Fibroblast of villous mesenchyme (primary cell): ENCODE measurements at places on chromosomes 13 and 19. TPM values are rescaled to one million over a fixed set of nuclear protein-coding genes. Genes with fewer than 3 reads are reported as not detected.

- no peak for DNase-seq
These were observed 65.7 kb downstream of the SLITRK5 start for GRCh38 chr13:87736849-87737385.

DNA sequence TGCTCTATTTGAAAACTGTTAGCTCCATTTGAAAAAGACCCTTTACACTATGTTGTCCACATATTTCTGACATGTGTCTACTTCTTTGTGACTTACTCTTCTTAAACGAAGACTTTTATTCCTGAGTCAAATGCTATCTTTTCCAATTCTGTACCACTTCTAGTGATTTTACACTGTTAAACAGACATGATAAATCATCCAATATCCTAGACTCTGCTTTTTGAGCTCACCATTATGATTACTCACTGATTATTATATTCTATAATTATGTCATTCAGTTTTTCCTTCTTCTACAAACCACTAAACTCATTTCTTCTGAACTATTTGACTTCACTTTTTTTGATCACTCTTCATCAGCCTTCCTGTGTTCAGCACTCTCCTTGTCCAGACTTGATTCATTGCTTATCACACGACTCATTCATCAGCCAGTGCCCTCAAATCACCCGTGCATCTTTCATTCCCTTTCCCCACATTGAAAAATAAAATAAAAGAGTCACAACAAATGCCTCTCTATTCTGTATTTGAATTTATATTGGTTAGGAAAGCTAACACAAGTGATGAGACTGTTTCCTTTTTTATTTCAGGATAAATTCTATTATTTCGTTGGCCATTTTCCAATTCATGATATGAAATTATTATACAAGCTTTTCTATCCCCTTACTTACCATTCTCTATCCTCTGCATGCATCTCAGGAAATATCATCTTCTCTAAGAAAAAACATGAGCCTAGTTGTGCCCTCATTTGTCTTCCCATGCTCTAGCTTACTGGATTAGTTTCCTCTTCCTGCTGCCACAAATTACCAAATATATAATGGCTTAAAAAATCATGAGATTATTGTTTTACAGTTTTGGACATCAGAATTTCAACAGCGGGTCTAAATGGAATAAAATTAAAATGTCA lies 1482.1 kb upstream of the MIR17HG start:
- DNase-seq, result no peak

DNA sequence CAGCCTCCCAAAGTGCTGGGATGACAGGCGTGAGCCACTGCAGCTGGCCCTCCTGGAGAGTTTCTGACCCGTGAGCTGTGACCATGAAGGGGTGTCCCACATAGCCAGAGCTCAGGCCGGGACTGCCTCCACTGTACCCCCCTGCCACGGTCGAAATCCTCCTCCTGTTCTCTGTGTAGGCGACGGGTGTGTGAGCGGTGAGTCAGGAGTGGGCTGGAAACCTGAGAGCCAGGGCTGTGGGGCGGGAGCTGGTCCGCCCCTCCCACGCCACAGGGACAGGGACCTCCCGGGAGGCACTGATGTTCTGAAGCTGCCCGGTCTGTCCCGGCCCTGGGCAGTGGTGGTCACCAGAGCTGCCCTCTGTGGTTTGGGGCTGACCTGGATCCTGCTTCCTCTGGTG lies 3.9 kb downstream of the WDR18 start:
- DNase-seq, result no peak

GRCh38 chr13:72959643-72960042 lies 99.2 kb upstream of the KLF5 start:
- DNase-seq, result no peak

DNA sequence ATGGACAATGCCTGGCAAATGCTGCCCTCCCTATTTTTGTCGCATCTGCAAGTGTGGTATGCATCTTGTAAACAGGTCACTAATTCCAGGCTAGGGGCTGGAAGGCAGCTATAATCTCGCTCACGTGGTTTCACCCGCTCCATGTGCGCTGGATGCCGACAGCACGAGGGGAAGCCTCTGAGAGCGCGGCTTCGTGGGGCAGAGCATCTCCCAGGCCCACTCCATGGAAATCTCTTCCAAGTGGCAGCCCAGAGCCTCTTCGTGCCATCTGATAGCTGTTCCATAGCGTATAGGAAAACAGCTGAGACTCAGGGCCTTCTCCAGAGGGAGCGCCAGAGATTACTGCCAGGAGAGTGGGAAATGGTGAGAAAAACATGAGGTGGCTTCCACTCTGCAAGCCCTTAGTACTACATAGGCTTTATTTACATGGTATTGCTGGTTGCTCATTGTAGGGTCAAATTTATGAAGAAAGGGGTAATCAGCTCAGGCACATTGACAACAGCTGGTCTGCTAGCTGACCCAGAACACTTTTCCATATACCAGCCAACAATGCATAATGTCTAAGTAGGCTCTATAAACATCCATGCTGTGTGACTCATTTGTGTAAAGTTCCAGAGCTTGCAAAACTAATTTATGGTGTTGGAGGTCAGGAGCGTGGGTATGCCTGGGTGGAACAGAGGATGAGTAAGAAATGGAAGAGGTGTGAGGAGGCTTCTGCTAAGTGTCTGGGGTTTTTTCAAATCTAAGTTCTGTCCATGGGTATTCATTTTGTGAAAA lies 165.2 kb downstream of the SHISA2 start:
- DNase-seq, result peak; percentile 34

DNA sequence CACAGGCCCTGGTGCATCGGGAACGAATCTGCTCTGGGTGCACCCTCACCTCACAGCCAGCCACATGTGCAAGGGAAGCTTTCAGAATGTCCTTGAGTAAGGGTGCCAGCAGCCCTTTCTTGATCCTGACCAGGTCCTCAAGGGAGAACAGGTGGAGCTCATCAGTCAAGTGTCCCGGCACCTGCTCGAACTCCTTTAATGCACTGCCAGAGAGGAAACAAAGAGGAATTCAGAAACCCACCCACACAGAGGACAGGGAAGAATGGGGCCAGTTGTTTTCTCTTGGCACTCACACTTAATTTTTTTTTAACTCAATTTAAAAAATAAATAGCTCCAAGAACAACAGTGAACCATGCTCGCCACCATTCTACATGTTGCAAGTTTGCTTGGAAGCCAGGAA lies 41.7 kb downstream of the RUBCNL start:
- no peak for DNase-seq

DNA sequence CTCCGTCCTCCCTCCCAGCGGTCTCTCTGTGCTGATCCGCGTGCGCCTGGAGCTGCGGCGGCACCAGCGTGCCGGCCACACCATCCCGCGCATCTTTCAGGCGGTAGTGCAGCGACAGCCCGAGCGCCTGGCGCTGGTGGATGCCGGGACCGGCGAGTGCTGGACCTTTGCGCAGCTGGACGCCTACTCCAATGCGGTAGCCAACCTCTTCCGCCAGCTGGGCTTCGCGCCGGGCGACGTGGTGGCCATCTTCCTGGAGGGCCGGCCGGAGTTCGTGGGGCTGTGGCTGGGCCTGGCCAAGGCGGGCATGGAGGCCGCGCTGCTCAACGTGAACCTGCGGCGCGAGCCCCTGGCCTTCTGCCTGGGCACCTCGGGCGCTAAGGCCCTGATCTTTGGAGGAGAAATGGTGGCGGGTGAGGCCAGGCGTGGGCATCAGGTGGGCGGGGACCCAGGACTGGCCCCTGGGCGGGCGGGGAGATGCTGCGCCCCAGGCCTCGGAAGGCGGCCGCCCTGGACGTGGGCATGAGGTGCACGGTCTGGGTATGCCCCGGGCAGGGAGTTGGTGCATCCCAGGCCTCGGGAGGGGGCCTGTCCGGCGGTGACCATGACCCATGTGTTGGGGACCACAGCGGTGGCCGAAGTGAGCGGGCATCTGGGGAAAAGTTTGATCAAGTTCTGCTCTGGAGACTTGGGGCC lies 16.4 kb downstream of the SLC27A1 start:
- DNase-seq, result no peak

DNA sequence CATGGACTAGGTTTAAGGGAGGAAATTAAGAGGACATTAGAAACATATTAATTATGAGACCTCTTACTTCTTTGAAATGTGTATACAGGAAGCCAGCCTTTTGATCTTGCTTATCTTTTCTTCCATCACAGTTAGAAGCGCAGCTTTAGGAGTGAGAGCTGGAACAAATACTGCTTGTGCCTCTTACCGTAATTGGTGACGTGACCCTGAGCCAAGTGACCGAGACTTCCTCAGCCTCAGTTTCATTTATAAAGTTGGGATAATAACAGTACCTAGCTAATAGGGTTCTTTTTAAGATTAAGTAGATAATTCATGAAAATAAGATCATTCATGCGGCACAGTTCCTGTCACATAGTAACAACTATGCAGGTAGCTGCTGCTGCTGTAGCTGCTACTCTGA lies 18.5 kb downstream of the FREM2 start:
- DNase-seq, result no peak

- DNase-seq, result no peak
These were observed 2.0 kb downstream of the PPP6R1 start for GRCh38 chr19:55256562-55257460.

DNA sequence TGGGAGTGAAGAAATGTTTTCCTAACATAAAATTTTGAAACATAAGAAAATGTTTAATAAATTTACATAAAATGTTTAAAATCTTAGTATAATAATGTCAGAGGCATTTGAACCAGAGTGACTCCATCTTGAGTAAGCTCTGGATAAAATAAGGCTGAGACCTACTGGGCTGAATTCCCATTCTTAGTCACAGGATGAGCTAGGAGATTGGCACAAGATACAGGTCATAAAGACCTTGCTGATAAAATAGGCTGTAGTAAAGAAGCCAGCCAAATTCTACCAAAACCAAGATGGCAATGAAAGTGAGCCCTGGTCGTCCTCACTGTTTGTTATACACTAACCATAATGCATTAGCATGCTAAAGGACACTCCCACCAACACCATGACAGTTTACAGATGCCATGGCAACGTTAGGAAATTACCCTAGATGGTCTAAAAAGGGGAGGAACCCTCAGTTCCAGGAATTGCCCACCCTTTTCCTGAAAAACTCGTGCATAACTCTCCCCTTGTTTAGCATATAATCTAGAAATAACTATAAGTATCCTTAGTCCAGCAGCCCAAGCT lies 1184.0 kb downstream of the UQCRFS1 start:
- DNase-seq, result no peak

DNA sequence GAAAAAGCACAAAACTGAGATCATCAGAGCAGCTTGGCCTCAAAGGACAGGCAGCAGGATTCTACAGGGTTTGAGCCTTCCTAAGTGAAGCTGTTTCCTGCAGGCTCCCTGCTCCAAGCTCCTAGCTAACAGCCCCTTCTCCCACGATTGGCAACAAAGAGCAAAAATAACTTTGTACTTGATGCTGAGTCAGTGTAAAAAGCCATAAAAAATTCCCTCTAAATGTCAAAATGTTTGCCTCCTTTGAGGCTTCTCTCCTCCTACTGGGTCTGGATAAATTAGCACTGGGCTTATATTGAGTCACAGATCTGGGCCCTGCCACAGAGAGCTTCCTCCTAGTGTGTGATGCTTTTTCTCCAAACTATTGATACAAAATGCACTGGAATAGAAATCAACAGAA lies 153.3 kb downstream of the TNFRSF19 start:
- peak; percentile 80 for DNase-seq

DNA sequence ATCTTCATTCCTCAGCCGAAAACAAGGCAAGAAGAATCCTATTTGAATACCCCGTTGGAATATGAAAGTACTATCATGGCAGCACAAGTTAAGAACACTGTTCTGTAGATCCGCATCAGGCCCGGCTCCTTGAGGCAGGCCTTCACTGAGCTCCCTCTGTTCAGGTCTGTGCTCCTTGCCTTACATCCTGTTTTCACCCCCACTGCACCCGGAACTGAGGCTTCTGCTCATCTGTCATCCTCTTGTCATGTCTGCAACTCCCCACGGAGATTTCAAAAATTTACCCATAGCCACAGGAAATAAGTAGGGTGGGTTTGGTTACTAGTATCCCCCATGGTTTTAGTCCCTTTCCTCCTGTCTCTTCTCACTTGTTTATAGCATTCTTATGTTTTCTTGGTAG lies 861.9 kb downstream of the GPC5 start:
- no peak for DNase-seq

DNA sequence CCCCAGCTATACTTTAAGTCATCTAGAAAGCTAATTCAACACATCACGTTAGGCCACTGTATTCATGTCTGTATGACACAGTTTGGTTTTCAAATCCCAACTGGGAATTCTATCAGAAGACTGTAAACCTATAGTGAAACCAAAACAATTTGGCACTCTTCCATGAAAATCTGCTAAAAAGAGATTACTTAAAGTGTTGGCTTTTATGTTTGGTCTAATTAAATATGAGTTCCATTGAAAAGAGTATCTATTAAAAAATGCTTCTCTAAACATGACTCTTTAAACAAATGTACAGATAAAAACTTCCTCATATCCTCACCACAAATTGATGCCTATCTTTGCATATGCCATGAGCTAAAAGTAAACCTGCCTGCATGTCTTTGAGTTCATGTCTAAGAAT lies 25.4 kb downstream of the PCDH9 start:
- no peak for DNase-seq

DNA sequence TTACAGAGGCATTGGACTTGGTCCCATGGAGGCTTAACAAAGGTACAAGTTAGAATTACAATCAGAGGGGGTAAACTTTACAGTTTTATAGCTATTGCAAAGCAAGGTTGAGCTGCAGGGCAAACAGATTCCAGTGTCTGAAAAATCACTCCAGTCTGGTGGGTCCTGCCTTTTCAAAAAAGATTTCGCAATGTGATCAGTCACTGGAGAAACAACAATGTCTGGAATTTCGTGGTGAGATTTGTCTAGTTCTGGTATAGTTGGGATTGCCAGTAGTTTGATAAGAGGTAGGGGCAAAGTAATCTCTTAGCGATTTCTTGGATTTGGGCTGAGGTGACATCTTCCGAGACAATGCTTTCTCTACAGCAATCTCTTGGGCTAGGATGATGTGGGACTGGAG lies 1198.2 kb upstream of the PCDH9 start:
- no peak for DNase-seq

- DNase-seq, result peak; percentile 77
These were observed 1.5 kb upstream of the FTL start for GRCh38 chr19:48963371-48964204.

DNA sequence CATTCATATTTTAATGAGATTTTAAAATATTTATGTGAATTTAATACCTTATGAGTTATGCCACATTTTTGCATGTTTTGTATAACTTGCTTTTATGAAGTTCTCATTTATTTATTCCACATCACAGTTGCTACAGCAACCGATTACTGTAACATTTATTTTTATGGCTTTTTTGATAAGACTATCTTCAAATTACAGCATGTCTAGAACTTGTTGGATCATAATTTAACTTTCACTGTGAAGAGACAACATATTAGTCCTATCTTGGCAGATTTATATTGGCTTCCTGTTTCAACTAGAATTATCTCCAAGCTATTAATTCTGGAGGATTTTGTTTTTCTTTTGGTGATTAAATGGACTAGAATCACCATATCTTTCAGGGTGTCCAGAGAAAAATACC lies 793.7 kb upstream of the SLITRK5 start:
- DNase-seq, result peak; percentile 64

Gene CEBPG
- 22.0 and 23.2 TPM in 2 replicates for total RNA-seq

Gene NLRP5
- total RNA-seq, result not detected in 2 replicates

Gene GSX1
- total RNA-seq, result not detected in 2 replicates

Gene LMTK3
- total RNA-seq, result 0.32 and 0.43 TPM in 2 replicates

Gene DHX34
- 12.2 and 13.4 TPM in 2 replicates for total RNA-seq

Gene CADM4
- 7.7 and 22.0 TPM in 2 replicates for total RNA-seq

Gene COMP
- total RNA-seq, result under 0.01 TPM in 1 of 2 replicates, not detected in the other

Gene CHST8
- total RNA-seq, result not detected in 2 replicates

Gene FBN3
- not detected in 2 replicates for total RNA-seq

Gene CA11
- total RNA-seq, result 1.3 TPM in 2 replicates

Gene AMER2
- total RNA-seq, result not detected in 2 replicates

Gene PLK5
- total RNA-seq, result under 0.01 TPM in 1 of 2 replicates, not detected in the other

Gene ZNF234
- total RNA-seq, result 8.4 and 12.5 TPM in 2 replicates

Gene DCT
- not detected in 2 replicates for total RNA-seq

Gene SPACA4
- not detected in 2 replicates for total RNA-seq
